ENCODE measurements at places on chromosomes 1 and 21. TPM values are rescaled to one million over a fixed set of nuclear protein-coding genes. Genes with fewer than 3 reads are reported as not detected.

CACNA1S gene
- polyA plus RNA-seq: not detected

ADAM30 gene
- polyA plus RNA-seq: not detected

RNU1-3 gene
- polyA plus RNA-seq: 6.5 TPM

CRABP2 gene
- 15.6 TPM for polyA plus RNA-seq

ANGPTL3 gene
- not detected for polyA plus RNA-seq

EDN2 gene
- polyA plus RNA-seq: 2.8 TPM

LMOD1 gene
- polyA plus RNA-seq: not detected

TMEM82 gene
- polyA plus RNA-seq: not detected

LCE1C gene
- not detected for polyA plus RNA-seq

SAMD13 gene
- polyA plus RNA-seq: 0.53 TPM

NEK7 gene
- 15.9 TPM for polyA plus RNA-seq

KRTAP19-1 gene
- polyA plus RNA-seq: not detected

SLC22A15 gene
- 0.54 TPM for polyA plus RNA-seq

HES4 gene
- polyA plus RNA-seq: 9.6 TPM

DSCAM gene
- polyA plus RNA-seq: not detected

LCK gene
- polyA plus RNA-seq: not detected

GBP5 gene
- not detected for polyA plus RNA-seq

NHLH1 gene
- polyA plus RNA-seq: 0.49 TPM

GJA8 gene
- not detected for polyA plus RNA-seq

ZNF683 gene
- polyA plus RNA-seq: not detected

SLC6A17 gene
- polyA plus RNA-seq: 2.2 TPM

NCAM2 gene
- polyA plus RNA-seq: not detected

PRR9 gene
- not detected for polyA plus RNA-seq

LHX8 gene
- 3.3 TPM for polyA plus RNA-seq

ADCY10 gene
- polyA plus RNA-seq: 0.03 TPM

CLCA4 gene
- polyA plus RNA-seq: not detected

PDC gene
- polyA plus RNA-seq: not detected

PTPRC gene
- not detected for polyA plus RNA-seq

YY1AP1 gene
- 33.5 TPM for polyA plus RNA-seq
